MCF 10A (cell line): ENCODE measurements at places on chromosomes 12 and 14. TPM values are rescaled to one million over a fixed set of nuclear protein-coding genes. Genes with fewer than 3 reads are reported as not detected.

DNA sequence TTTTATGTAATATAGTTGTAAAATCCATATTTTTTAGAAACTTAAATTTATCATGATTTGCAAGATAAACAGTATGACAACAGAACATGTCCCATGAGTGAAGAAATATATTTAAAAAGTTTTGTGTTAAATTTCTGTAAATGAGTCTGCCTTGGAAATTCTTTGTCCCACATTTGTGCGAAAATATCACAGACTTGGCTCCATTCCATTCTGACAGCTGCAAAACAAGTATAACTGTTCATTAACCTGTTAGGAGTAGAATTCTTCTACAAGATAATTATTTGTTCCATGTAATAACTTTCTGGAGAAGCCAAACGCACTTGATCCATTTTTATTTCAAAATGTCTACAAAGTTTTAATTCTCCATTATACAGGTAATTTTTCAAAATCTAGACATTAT is 37.9 kb downstream of the MDM1 start:
- H3K4me1 ChIP-seq: no peaks in the 10 kb centered on the region
- no peaks in the 10 kb centered on the region for H3K27me3 ChIP-seq
- H3K36me3 ChIP-seq: no peaks in the 10 kb centered on the region

Gene GUCY2C
- not detected in 2 replicates for total RNA-seq

GRCh38 chr12:40911676-40912075 is 219.4 kb downstream of the CNTN1 start:
- peak; percentile 2 for DNase-seq
- peaks cover 6% of the 10 kb centered on the region for H3K4me1 ChIP-seq
- no peak overlapping the region for H3K27ac ChIP-seq
- H3K4me3 ChIP-seq: no peak overlapping the region
- no peaks in the 10 kb centered on the region for H3K36me3 ChIP-seq

- no peak overlapping the region for H3K4me3 ChIP-seq
- H3K4me1 ChIP-seq: peaks cover 6% of the 10 kb centered on the region
- peaks cover 11% of the 10 kb centered on the region for H3K27me3 ChIP-seq
- no peaks in the 10 kb centered on the region for H3K36me3 ChIP-seq
- H3K27ac ChIP-seq: no peak overlapping the region
Measured at GRCh38 chr14:24388474-24389179, 10.2 kb upstream of the NYNRIN start.

Gene B4GALNT3
- 0.68 and 0.76 TPM in 2 replicates for total RNA-seq
